ENCODE measurements at places on chromosomes 3 and 15.

GRCh38 chr3:52983336-52983807 is 62.5 kb downstream of the SFMBT1 start:
- peak; percentile 76 for DNase-seq

- DNase-seq = no peak
Measured at GRCh38 chr3:39169712-39170111, 16.3 kb upstream of the CSRNP1 start.

GRCh38 chr3:157429708-157430107 is 6.9 kb upstream of the PTX3 start:
- DNase-seq = no peak

DNA sequence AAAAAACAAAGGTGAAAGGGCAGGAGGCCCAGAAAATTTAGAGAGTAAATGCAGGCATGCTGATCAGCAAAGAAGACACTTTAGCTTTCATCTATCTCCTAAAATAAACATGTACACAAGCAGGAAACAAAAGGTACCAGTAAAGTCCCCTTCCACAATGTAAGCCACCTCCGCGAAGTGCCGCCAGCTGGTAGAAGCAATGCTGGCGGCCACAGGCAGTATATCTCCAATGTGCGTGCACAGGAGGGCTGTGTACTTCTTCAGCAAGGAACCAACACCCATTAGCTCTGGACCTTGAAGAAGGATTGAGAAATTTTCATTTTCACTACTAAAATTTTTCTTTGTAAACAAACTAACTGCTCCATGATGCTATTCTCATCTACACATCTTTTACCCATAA is 75.4 kb downstream of the HERC2 start:
- DNase-seq = no peak

DNA sequence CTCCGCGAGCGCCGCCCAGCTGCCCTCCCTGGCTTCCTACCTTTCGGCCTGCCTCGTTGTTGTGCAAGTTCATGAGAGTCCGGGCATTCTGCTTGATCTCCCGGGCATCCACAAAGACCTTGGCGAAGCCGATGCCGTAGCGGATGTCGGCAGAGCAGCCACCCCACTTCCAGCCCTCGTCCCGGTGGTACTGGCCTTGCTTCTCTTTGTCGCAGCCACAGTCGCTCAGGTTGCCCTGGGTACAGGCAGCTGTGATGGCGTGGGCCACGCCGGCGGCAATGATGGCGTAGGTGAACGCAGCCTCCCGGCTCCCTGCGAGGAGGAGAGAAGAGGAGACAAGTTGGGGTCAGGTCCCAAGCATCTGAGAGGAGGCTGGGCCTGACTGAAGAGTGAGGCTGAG is 25.4 kb downstream of the WNT7A start:
- DNase-seq = no peak

GRCh38 chr3:171548917-171549316 is 88.7 kb upstream of the TNIK start:
- no peak for DNase-seq

DNA sequence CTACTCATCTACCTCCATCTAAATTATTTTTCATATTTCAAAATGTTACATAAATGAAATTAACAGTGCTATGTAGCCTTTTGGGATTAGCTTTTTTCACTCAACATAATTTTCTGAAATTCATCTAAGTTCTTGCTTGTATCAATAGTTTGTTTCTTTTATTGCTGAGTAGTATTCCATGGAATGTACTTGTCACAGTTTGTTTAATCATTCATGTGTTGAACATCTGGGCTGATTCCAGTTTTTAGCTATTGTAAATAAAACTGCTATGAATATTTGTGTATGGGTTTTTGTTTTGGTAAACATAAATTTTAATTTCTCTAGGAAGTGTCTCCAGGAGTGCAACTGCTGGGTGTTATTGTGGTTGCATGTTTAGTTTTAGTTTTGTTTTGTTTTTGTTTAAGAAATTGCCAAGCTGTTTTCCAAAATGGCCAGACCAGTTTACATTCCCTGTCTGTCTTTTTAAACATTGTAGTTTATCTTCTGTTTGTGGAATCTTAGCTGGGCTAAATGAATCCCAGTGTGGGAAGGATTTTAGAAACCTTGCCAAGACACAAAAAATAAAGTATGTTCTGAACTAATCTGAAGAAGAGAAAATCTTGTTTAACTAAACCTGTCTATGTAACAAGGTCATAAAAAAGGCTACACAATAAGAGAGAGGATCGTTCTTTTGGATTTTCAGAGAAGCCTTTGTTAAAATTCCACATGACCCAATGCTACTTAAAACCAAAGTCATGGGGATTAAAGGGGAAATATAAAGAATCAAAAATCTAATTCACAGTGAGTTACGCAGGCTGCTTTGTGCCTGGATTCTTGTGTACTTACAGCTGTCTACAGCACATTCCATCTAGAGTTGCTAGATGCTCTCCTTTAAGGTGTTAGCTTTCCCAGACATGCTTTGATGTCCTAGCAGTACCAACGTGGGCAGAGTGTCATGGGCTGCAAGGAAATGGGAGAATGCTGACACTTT is 129.2 kb upstream of the SUCLG2 start:
- DNase-seq = no peak

DNA sequence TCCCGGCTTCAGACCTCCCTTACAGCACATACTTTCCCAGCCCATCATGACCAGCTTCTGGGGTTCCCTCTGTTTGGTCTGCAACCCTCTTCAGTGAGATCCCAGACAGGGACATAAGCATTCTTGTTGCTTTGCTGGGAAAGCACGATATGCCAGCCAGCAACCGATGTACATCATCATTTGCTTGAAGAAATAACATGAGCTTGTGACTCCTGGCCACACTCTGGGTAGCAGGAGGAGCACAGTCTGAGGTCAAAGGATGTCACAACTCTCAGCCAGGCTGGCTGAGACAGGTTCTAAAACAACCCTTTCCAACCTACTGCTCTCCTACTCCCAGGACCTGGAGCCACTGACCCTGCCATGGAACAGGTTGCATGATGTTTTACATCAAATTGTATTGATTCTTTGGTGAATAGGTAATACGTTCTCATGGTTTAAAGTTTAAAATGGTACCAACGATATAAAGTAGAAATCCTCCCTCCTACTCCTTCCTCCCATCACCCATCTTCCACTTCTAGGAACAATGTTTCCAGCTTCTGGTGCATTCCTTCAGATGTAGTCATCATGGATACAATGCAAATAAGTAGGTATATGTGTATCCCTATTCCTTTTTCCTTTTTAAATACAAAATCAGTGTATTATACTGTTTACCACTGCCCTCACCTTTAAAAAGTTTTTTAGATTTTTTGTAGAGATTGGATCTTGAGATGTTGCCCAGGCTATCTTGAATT is 190.3 kb downstream of the OPA1 start:
- no peak for DNase-seq

- DNase-seq = no peak
Measured at GRCh38 chr3:66425032-66425431, 75.8 kb downstream of the LRIG1 start.

DNA sequence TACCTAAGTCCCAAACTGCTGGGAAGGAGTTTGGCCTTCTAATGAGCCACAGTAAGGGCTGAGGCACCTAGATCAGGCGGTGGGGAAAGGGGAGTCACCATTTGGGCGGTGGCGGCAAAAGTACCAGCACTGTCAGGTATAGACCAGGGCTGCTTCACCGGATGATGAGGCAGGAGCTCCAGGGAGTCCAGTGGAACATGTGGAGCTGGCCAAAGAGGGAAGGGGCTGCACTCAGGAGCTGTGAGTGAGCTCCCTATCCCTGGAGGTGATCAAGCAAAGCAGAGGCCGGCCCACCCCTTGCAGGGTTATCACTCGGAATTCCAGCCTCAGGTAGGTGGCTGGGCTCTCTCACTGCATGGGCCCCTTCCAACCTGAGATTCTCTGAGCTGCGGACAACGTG is 108.4 kb downstream of the SEC22A start:
- DNase-seq = no peak

DNA sequence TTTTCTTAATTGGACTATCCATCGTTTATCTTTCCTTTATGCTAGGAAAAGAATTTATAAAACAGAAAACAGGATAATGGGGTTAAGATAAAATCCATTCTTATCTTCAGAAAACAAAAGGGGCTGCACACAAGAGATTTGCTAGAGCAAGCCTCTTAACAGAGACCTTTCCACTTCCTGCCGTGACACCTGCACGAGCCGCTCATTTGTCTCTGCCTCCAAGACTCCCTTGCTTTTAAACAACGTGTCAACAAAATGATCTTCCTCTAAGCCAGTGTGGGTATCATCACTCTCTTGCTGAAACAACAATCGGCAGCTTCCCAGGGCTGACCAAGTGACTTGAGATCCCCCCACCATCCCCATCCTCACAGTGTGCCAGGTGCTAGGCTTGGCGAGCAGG is 33.1 kb downstream of the GABRB3 start:
- DNase-seq = no peak

GRCh38 chr3:141147657-141148056 is 84.0 kb upstream of the PXYLP1 start:
- DNase-seq = no peak

Data from HL-60 (cell line).